Adrenal gland (tissue), 19 donors: ENCODE measurements at places on chromosomes 4 and X.

GRCh38 chr4:83109480-83110222 is 4.9 kb downstream of the PLAC8 start:
- DNase-seq: peak; percentile 44

DNA sequence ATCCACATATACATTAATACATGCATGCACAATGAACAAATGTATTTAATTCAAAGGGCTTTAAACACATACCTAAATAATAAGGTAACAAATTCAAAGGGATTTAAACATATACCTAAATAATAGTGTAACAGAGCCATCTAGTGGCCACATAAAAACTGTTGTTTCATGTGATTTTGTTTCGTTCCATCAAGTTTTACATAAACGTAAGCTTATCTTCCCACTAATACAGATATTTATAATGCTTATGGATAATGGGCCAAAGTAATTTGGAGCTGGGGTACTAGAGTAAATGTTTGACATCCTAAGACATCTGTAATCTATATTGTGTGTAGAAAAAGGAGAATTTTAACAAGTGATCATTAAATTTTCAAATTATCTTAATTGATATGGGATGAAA is 82.3 kb downstream of the PRSS12 start:
- DNase-seq: no peak

DNA sequence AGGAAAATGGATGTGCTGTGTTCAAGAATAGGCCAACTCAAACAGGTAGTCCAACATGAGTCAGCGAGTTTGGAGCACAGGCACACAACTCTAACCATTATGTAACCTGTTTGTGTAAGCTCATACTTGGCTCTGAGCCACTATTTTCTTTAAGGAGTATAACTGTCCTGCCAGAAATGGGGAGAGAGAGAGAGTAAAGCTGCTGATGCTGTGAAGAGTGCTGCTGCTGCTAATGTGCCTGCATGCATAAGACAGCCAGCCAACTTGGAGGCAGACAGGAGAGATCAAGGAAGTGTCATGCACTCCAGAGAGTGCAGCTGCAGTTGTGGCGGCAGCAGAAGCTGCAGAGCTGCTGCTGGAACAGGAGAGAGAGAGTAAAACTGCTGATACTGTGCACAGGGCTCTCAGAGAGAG is 11.7 kb upstream of the STATH start:
- no peak for DNase-seq

DNA sequence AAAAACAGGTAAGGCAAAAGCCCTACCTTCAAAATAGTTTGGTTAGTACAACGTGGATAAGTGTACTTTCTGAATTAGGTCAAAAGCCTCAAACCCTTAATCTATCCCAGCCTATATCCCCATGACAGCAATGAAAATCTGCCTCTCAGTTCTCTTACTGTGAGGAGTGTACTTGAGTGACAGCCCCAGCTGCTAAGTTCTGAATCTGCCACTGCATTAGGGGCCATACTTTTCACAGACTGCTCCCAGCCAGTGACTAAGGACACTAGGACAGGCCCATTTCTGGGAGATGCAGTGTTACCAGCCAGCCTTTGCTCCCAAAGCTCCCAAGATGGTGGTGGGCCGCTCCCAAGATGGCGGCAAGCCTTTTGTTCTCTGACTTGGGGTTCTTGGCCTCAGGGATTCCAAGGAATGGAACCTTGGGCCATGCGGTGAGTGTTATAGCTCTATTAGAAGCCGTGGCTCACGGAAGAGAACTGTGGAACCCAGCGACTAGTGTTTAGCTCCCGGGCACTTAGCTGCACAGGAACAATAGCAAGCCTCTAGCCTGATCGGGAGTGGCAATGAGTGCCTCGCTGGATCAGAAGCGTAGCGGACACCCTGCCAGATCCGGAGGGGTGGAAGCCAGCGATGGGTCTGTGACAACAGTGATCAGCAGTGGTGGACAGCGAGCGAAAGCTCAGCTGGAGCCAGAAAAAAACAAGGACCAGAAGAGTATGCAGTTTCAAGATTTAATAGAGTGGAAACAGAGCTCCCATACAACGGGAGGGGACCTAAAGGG is 175.6 kb upstream of the NRK start:
- no peak for DNase-seq

DNA sequence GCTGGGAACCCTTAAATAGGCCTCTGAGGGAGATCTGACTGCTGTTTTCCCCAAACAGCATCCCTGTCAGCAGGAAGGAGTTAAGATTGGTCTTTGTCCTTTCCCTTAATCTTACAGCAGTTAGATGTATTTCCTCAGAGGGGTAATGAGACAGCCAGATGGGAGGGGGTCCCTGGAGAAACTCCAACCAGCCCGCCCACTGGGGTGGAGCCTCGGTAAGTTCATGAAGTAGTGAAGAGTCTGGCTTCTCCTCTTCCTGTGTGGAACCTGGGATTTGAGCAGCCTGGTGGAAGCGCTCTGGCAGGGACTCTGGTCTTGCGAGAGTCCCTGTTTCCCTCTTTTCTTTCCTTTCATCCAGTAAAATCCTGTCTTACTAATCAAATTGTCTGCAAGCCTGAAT is 330.0 kb downstream of the TLL1 start:
- DNase-seq: no peak

DNA sequence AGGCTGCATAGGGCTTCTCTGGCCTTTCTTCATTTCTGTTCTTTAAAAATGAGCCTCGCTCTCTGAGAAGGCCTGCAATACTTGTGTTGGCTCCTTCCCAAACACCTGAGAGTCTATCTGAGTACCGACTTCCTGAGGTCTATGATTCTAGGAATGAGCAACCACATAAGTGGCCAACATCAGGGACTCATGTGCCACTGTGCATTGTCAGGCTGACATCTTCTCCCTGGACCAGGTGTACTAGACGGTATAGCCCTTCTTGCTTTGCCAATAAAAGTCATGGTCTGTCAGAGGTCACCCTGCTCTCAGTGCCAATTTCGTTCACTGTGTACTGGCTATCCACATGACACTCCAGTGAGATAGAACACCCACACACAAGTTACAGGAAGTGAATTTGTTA is 67.4 kb upstream of the EPHA5 start:
- no peak for DNase-seq
